ENCODE measurements at places on chromosomes 2 and 18.

DNA sequence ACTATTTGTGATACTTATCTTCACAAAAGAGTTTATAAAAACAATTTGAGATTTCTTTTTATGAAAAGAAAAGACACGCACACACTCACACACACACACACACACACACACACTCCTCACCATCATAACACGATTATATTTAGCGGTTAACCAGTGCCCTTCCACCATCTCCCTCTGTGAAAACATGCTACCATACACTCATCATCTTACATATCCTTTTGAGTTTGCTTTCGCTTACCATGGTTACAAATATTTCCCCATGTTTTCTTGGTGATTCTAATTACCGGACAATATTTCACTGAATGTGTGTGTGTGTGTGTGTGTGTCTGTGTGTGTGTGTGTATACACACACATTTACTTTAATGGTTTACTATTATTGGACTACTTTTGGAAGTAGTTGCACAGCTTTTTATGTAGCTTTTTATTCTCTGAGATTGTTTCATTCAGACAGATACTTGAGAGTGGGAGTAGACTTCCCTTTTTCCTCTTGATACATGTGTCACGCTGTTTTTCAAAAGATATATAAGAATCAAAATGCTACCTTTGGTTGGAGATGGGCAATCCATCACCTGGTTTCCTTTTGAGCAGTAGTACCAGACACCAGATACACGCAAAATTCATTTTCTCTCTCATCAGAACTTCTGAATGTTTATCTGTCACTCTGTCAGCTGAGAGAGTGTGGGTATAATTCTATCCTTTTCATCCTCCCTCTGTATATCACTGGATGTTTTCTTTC, 138.1 kb downstream of the SETBP1 start:
- no peak for DNase-seq

- DNase-seq = no peak
Observed at GRCh38 chr2:156704617-156705016, 268.4 kb downstream of the GPD2 start.

DNA sequence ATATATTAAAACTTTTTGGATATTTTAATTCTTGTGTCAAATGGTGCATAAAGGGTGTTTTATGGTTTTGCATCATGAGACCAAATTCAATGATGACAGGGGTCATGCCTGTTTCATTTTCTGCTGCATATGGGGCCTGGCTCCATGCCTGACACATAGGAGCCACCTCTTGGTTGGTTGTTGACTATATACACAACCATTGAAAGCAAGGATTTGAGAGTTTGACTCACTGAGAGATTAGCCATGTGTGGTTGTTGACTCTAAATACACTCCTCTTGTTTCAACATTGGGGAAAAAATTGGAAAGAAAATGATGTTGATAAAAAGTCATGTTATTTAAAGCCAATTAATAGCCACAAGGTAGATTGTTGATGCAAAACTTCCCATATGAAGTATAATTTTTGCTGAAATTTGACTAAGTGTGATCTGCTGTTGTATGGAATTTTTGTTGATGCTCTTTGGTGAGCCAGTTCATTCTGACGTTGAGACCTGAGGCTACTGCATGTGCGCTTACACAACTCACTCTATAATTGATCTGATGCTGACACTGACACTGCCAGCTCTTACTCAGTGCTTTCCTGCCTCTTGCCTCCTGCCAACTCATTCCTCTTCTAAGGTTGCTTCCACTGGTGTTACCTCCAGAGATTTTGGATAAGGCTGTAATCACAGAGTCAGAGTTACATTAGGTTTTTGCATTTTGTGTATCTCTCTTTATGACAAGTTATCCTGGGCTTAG, 446.2 kb upstream of the SLC14A2 start:
- DNase-seq = no peak

DNA sequence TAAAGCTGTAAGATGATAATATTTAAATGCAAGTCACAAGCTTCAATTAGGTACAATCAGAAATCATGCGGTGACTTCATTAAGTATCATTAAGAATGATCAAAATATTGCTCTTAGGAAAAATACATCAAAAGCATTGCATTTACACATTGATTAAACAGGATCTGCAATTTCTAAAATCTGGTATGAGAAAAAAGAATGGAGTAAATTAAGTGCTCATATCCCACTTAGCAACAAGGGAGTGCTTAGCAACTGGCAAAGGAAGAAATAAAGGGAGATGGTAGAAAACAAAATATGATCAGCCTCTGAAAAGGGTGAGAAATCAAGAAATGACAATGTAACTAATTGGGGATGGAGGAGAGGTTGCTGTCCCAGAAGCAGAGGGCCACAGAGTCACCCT, 1918.2 kb upstream of the PIK3C3 start:
- DNase-seq = no peak

DNA sequence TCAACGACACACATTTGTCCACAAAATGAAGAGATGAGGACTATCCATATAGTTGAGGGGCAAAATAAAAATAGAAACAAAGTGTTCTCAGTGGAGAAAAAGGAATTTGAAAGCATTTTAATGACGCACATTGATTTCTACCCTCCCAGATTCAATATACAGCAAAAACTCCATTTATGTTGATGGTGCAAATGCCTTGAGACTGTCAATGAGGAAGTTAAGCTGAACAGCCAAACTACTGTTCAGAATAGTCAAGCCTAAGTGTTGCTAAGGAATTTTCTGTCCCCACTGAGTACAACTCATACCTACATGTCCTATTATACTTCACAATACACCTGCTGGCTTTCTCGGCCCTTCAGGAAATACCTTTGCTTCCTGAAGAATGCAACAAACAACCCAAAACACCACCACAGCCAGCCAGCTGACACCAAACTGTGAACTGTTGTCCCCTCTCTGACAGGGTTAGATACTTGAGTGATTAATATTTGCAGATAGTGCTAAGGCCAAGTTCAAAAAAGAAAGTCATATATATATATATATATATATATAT, 27.8 kb upstream of the DARS1 start:
- no peak for DNase-seq
